ENCODE measurements at places on chromosomes 2 and 18.

DNA sequence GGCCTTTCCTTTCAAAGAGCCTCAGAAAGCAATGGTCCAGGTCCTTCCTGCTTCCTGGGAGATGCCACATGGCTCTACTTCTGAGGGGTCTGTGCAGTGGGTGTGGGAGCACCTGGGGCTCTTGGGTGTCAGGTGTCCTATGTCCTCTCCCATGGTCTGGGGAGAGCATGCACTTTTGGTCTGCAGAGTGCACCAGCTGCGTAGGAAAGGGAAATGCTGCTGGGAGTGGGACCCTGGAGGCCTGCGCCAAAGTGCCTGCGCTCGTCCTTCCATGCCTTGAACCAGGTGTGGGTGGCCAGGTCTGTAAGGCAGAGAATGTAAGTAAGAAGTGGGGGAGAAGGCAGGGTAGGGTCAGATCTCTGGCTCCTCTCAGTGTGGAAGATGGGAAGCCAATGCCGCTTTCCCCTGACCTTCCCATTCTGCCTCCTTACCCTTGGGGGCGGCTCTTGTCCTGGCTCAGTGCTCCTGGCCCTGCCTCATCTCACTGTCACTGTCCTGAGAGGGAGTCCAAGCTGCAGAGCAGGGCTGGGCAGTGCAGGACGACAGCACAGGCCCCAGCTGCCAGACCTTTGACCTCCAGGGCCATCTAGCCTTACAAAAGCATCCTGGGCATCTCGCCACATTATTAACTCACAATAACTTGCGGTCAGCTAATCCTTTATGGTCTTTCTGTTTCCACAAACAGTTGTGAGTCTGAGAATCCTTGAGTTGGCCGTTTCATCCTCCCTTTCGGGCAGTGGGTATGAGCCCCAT lies 6.6 kb upstream of the PROM2 start:
- no peak overlapping the region for H3K27ac ChIP-seq
- no peaks in the 10 kb centered on the region for H3K36me3 ChIP-seq
- H3K27me3 ChIP-seq: no peaks in the 10 kb centered on the region
- H3K4me1 ChIP-seq: no peaks in the 10 kb centered on the region

GRCh38 chr2:6764968-6765723 lies 100.6 kb downstream of the CMPK2 start:
- H3K4me1 ChIP-seq: no peaks in the 10 kb centered on the region
- peaks cover 6% of the 10 kb centered on the region for H3K27me3 ChIP-seq
- no peak overlapping the region for H3K27ac ChIP-seq
- peaks cover 42% of the 10 kb centered on the region for H3K36me3 ChIP-seq
- DNase-seq: no peak

DNA sequence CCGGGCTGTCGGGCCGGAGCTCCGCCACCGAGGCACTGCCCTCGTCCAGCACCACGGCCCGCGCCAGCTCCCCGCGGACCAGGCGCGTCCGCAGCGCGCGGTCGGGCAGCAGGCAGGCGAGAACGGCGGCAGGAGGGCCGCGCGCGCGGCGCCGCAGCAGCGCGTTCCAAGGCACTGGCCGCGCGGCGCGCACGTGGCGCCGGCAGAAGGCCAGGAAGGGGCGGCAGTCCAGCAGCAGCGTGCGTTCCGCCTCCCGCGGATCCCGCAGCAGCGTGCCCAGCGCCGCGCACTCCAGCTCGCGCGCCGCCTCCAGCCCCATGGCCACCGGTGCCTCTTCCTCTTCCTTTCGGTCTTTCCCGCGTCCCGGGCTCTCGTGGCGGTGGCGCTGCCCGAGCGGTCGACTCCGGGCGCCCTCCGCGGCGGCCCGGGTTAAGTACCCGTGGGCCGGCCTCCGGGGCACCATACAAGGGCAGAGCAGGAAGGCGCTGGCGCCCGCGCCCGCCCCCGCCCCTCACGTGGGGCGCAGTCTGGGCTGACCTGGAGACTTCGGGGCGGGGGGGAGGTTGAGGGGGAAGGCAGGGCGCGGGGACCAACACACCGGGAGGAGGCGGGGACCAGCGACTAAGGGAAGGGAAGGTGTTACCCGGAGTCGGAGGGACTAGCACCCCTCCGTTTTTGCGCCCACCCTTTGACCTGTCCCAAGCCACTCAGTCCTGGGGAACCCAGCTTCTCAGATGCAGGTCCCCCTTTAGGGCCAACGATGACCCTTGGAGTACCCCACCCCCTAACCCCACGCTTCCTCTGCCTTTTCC lies at the start of gene DUSP2:
TSS of gene DUSP2 (minus strand) at position 405 of the 812 bp plus-strand sequence. CDS start at position 319, 86 bp downstream.
- peak; percentile 54 for DNase-seq
- H3K4me1 ChIP-seq: peaks cover 25% of the 10 kb centered on the region
- H3K27ac ChIP-seq: no peak within 1 kb of the TSS
- peaks cover 35% of the 10 kb centered on the region for H3K27me3 ChIP-seq

- no peak overlapping the region for H3K4me3 ChIP-seq
- H3K36me3 ChIP-seq: no peaks in the 10 kb centered on the region
- no peak overlapping the region for H3K27ac ChIP-seq
- DNase-seq: no peak
- peaks cover 21% of the 10 kb centered on the region for H3K4me1 ChIP-seq
Observed at GRCh38 chr2:103169861-103170260, 408.0 kb downstream of the TMEM182 start.

- DNase-seq: peak; percentile 34
- peaks cover 58% of the 10 kb centered on the region for H3K4me1 ChIP-seq
- peak overlapping the region; percentile 47 for H3K4me3 ChIP-seq
- H3K36me3 ChIP-seq: no peaks in the 10 kb centered on the region
- H3K27ac ChIP-seq: peak overlapping the region; percentile 94
- peaks cover 6% of the 10 kb centered on the region for H3K27me3 ChIP-seq
Observed at GRCh38 chr2:221554769-221555493, 17.2 kb downstream of the EPHA4 start.

- H3K4me3 ChIP-seq: no peak overlapping the region
- H3K36me3 ChIP-seq: no peaks in the 10 kb centered on the region
- no peaks in the 10 kb centered on the region for H3K27me3 ChIP-seq
- H3K4me1 ChIP-seq: no peaks in the 10 kb centered on the region
Observed at GRCh38 chr2:224976629-224977525, 65.4 kb downstream of the DOCK10 start.

GRCh38 chr2:171652416-171652785 lies 34.9 kb upstream of the DYNC1I2 start:
- H3K4me3 ChIP-seq: no peak overlapping the region
- H3K27ac ChIP-seq: no peak overlapping the region
- H3K4me1 ChIP-seq: no peaks in the 10 kb centered on the region
- H3K36me3 ChIP-seq: peaks cover 20% of the 10 kb centered on the region
- H3K27me3 ChIP-seq: peaks cover 3% of the 10 kb centered on the region

- H3K4me3 ChIP-seq: no peak overlapping the region
- DNase-seq: no peak
- H3K4me1 ChIP-seq: peaks cover 7% of the 10 kb centered on the region
Observed at GRCh38 chr18:10047237-10047636, 133.4 kb downstream of the VAPA start.

DNA sequence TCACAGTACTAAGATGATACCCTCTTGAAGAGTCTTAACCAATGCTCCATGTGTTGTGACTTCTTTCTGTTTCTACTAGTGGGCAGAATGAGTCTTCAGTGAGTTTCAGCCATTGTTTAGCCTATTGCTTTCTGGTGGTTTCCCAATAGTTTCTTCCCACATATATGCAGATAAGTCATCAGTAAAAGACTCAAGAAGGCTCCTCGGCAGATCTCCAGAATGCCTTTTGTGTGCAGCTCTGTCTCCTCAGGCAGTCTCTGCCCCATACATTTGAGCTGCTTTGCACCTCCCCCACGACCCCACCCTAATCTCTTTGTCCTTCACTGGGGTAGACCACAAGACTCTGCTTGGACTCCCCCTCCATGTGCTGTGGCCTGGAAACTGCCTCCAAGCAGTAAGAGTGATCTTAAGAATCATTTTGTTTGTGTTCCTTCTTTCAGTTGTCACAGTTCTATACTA lies 71.6 kb upstream of the CHRNA1 start:
- peak; percentile 24 for DNase-seq
- peaks cover 4% of the 10 kb centered on the region for H3K36me3 ChIP-seq

Measured in WTC11 (cell line).